ENCODE measurements at places on chromosomes 11 and 22.

GRCh38 chr11:36215693-36216060 is 73.5 kb downstream of the COMMD9 start:
- DNase-seq: no peak

GRCh38 chr11:106770489-106771085 is 247.7 kb downstream of the GUCY1A2 start:
- DNase-seq: no peak

GRCh38 chr11:34792814-34793258 is 123.3 kb downstream of the APIP start:
- peak; percentile 91 for DNase-seq

DNA sequence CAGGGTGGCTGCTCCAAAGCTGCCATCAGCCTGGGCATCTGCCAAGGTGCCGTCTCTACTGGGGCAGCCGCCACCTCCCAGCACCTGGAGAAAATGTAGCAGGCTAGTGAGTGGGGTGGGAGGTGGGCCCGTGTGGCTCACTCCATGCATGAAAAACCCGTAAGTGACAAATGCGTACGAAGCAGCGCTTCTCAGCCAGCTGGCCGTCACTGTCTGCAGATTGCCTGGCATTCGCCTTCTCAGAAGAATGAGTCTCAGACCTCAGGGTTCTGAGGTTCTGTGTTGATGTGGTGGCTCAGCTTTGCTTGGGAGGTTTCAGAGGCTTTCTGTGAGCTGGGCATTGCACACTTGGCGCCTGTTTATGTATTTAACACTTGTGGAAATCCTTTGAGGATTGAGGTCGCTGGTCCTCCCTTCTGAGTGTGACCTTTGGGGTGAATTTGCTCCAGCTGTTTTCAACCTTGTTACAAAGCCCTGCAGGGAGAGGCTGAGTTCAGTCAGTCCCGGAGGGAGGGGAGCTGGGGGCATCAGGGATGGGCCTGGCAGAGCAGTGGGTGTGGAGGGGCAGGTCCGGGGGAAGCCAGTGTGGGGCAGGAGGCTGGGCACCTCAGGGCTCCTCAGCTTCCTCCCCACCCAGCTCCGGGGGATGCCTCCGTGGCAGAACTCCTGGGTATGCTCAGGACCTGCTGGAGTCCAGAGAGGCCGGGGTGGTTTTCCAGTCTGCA is 977.0 kb downstream of the TBC1D22A start:
- no peak for DNase-seq
